ENCODE measurements at places on chromosomes 3 and 15. TPM values are rescaled to one million over a fixed set of nuclear protein-coding genes. Genes with fewer than 3 reads are reported as not detected.

The FANCD2 gene
- total RNA-seq: 0.12 TPM

DNA sequence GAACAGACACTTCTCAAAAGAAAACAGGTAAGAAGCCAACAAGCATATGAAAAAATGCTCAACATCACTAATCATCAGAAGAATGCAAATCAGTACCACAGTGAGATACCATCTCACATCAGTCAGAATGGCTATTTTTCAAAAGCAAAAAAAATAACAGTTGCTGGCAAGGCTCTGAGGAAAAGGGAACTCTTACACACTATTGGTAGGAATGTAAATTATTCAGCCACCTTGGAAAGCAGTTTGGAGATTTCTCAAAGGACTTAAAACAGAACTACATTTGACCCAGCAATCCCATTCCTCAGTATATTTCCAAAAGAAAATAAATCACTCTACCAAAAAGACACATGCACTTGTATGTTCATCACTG, 95.6 kb downstream of the APBA2 start:
- no peak for DNase-seq

GRCh38 chr3:10524270-10524669, 18.9 kb upstream of the ATP2B2 start:
- no peak for DNase-seq

- no peak for DNase-seq
Measured at GRCh38 chr15:41340189-41340695, 7.6 kb downstream of the NUSAP1 start.

DNA sequence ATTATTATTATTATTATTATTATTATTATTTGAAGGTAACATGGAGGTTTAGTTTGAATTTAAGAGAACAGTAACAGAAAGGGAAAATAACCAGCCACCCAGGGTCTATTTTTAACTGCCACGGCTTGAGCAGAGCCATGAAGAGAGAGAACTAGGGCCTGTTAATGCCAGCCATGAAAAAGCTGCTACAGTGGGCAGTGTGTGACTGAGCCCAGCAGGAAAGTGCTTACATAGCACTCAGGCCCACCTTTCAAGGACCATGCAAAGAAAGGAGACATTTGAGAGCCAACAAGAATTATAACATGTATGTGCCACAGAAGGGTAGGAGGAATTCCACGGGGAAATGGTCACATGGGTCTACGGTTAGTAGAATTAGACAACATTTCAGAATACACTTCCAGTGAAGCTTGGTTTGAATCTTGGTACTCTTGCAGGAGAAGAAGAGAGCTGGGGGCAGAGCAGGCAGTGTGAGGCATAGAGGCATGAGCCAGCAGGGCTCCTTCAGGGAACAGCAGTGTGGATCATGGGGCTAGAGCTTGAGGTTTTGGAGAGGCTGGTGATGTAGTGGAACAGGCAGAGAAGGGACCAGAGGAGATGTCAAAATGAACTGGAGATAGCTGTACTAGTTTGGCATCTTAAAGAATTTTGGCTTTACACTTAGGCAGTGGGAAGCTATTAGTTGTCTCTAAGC, 140.7 kb downstream of the CMSS1 start:
- DNase-seq: no peak

GRCh38 chr15:40501487-40501886, 30.7 kb downstream of the CHST14 start:
- DNase-seq: no peak
